ENCODE measurements at places on chromosomes 13 and 19.

- DNase-seq = no peak
Measured at GRCh38 chr13:39461685-39462266, 141.2 kb downstream of the LHFPL6 start.

DNA sequence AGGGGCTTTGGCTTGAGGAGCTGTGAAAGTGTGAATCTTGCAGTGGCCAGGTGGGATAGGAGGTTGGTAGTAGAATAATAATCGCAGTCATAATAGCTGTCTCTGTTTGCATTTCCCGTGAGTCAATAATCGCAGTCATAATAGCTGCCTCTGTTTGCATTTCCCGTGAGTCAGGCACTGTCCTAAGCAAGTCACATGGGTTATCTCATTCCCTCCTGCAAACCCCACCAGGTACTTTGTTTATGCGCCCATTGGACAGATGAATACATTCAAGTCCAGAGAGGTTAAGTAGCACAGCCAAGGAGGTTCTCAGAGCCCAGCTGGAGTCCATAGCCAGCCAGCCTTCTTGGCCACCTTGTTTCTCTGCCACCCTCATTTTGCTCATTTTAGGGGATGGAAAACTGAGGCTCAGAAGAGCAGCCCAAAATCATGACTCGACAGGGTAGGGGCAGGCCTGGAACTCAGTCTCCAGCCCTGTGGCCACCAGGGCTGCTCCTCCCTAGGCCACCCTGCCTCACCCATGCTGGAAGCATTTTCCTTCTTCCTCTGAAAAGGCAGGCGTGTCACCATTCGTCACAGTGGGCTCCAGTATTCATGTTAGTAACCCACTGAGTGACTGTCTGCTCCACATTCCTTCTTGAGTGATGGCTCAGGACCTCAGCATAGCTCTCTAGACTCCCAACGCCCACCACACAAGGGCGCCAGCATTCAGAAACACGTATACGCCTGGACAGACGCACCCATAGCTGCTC lies 206.2 kb downstream of the URI1 start:
- no peak for DNase-seq

- no peak for DNase-seq
Measured at GRCh38 chr19:17289489-17289888, 7.8 kb downstream of the ANKLE1 start.

- no peak for DNase-seq
Measured at GRCh38 chr19:55508120-55508519, 19.9 kb downstream of the SSC5D start.

DNA sequence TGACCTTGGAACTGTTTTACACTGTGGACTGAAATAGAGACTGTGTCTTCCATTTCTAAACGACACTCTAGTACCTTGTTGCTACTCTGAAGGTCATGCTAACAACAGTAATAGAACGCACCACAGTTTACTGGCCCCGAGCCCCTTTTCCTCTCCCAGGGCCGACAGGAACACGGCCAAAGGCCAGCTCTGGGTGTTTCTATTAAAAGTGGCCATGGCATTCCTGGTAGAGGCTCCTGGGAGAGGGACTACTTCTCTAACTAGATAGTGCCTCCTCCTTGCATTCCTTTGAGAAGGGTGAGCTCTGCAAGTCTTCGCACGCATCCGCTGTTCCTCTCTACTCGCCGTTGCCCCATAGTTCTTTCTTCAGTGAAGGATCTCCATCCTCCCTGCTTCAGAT lies 18.7 kb upstream of the SIAH3 start:
- DNase-seq = no peak

GRCh38 chr19:23762884-23763711 lies 4.4 kb upstream of the ZNF681 start:
- DNase-seq = peak; percentile 47

DNA sequence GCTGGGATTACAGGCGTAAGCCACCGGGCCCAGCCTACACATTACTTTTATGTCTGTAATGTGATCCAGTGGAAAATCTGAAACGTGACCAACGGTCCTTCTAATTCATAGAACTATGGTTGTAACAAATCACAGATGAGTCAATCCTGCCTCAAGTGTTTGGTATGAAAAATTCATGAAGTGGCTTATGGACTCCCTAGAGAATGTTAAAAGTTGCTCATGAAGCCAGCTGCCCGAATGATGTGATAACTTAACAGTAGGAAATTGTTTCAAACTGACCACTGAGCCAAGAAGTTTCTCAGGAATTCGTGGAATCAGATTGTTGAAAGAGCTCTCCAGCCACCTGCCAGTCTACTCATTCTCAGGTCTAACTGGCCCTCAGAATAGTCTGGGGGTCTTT lies 59.4 kb upstream of the FARP1 start:
- no peak for DNase-seq

- DNase-seq = no peak
Measured at GRCh38 chr19:53545271-53546065, 7.5 kb downstream of the ZNF331 start.

DNA sequence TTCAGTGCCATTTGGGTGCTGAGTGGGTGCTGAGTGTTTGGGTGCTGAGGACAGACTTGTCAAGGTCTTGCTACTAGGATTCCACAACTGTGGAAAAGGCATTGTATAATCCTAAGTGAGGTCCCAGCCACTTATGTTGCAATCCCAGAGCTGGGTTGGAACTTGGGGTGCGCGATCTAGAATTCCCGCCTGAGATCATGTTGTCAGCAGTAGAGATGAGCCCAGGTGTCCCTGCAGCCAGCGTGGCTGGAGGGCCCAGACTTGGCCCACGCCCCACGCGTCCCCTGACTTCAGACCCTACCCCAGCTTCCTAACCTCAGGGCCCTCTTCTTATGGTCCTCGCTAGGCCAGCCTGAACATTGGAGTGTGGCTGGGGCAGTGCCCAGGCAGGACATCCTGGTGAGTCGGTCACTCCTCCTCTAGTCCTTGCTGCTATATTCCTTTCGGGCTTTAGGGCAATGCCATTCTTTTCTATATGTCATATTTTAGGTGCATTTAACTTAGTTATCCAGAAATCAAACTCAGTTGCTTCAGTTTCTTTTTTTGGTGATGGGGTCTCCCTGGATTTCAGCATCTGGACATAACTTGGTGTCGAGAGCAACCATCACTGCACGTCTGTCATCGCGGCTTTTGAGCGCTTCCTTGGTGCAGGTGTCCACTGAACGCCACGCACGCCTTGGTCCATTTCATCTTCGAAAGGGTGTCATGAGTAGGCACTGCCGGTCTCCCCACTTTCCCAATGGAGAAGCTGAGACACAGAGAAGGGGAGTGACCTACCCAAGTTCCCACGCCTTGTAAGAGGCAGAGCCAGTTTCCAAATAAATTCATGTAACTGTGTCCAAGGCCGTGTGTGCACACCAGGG lies 46.4 kb upstream of the F7 start:
- no peak for DNase-seq

GRCh38 chr19:15466851-15467733 lies 2.7 kb upstream of the RASAL3 start:
- no peak for DNase-seq

DNA sequence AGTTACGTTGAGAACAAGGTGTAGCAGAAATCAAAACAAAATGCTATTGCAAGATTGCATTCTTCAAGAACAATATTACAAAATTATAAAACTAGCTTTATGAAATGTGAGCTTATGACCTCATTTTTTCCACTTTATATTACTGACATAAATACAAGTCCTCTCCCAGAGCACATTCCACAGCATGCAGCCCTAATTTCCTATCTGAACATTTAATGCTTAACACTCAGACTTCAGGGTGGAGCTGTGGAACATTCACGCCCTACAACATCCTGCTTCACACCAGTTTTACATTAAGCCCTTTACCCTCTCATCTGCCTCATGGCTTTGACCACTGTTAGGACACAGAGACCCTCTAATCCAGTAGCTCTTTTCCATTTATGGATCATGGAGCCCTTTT lies 65.5 kb downstream of the EPSTI1 start:
- DNase-seq = no peak

DNA sequence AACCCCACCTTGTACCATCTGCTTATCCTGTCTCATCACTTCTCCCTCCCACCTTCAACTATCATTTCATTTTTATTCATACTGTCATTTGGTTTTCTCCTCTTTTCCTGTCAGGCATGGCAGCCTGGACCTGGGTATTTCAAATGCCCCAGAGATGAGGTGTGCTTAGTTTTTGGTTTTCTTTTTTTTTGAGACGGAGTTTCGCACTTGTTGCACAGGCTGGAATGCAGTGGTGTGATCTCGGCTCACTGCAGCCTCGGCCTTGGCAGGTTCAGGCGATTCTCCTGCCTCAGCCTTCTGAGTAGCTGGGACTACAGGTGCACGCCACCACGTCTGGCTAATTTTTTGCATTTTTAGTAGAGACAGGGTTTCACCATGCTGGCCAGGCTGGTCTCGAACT lies 5.8 kb downstream of the PDS5B start:
- no peak for DNase-seq

DNA sequence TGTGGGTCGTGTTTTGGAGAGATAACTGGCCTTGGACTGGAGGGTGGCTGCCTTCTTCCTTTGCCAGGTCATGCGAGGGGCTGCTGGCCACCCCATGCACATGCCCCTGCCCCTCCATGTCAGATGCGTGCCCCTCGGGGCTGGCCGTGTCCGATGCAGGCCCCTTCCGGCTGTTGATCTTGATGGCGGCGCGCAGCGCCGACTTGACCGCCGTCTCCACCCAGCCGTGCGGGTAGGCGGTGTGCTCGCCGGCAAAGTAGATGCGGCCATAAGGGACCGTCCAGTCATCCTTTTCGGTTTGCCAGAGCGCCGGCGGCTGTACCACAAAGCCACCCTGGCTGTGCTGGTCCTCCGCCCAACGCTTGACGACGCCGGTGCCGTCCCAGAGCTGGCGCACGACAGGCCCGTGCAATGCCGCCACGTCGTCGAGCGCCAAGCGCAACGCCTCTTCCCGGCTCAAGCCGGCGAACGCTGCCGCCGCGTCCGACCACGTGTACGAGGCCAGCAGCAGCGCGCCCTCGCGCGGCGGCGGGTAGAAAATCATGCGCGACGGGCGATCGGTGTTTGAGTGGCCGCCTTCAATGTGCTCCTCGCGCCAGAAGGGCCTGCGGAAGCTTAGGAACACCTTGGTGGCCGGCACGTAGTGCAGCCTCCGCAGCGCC lies 6.9 kb downstream of the IL4I1 start:
- DNase-seq = peak; percentile 63

- no peak for DNase-seq
Measured at GRCh38 chr19:44346556-44346955, 9.9 kb downstream of the ZNF112 start.

DNA sequence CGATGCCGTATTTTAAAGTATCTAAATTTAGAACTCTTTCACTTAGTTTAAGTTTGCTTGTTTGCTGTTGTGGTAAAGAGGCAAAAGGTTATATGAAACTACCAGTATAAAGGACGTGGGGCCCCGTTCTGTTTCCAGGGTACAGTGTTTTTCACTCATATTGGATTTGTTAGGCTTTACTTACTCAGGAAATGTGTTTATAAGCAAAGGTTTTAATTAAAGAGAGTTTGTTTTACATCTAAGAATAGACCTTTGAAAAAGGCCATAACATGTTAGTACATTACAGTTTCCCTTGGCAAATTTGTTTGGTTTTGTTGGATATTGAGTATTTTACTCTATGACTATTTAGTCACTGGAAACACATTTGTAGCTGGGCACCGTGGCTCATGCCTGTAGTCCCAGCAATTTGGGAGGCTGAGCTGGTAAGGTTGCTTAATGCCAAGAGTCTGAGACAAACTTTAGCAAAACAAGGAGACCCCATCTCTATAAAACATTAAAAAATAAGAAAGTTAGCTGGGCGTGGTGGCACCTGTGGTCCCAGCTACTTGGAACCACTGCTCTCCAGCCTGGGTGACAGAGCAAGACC lies 7.1 kb downstream of the DGKH start:
- no peak for DNase-seq

GRCh38 chr19:5036698-5037563 lies 68.0 kb downstream of the KDM4B start:
- no peak for DNase-seq

- DNase-seq = no peak
Measured at GRCh38 chr13:30796631-30797601, 61.6 kb downstream of the ALOX5AP start.

- DNase-seq = no peak
Measured at GRCh38 chr13:98916403-98916802, 61.5 kb downstream of the DOCK9 start.

DNA sequence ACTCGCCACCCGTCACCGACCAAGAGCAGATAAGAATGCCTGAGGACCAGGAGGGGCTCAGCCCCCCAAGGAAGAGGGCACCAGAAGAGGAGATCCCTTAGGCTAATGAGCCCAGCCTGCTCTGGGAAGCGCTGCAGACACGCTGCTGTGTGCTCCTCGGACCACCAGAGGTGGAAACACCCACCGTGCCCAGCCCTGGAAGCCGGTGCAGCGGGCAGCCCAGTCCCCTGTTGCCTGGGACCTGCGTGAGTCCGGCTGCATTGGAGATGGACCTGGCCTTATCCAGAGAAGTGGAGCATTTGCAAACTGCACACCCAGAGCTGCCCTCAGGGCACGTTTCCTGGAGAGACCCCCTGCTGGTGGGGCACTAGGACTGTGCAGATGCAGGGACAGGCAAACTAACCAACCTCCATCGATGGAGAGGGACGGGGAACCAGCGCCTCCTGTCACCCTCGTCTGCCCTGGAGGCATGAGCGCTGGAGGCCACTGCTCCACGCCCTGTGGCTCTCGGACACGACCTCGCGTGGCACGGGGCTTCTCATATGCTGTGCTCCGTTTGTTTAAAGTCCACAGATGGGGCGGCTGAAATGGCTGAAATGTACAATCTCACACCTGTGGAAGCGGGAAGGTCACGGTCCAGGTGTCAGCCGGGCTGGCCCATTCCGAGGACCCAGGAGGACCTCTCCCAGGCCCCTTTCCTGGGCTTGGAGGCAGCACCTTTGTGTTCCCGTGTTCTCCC lies 153.9 kb downstream of the KDM4B start:
- DNase-seq = no peak

GRCh38 chr19:7533925-7534480 lies 1.5 kb upstream of the PNPLA6 start:
- DNase-seq = peak; percentile 82

DNA sequence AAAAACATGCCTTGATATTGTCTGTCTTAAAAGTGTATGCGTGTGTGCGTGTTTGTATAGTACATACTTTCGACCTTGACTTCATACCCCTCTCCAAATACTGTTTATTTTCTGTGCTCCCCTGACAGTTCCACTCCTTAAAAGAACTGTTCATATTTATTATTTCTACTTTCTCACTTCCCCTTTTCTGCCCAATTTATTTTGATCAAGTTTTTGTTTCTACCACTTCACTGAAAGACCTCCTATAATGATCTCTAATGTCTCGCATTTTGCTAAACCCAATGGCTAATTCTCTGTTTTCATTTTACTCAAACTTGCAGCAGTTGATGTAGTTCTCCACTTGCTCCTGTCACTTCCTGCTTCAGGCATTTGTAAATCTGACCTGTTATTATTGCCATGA lies 426.1 kb upstream of the KLF12 start:
- no peak for DNase-seq

DNA sequence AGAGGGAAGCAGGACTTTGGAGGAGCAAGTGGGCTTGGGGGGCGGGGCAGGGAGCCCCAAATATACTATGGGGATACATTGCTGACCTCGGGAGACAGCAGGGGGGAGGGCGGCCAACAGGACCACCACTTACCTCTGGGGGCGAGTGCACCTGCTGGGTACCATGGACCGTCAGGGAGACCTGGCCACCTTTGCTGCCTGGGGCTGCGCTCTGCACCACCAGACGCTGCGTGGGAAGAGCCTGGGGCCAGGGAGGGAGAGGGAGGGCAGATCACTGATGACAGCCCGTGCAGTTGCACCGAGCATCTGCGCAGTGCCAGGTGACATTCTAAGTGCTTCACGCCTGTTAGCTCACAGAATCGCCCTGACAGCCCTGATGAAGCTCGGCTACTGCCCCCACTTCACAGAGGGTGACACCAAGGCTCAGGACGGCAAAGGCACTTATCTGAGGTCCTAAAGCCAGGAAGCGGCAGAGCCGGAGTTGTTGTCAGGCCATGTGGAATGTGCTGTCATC lies 24.1 kb downstream of the RFX1 start:
- no peak for DNase-seq

All from activated naive CD4-positive, alpha-beta T cell (primary cell).